Head of caudate nucleus (tissue), 42 donors: ENCODE measurements at places on chromosomes 13 and 19.

DNA sequence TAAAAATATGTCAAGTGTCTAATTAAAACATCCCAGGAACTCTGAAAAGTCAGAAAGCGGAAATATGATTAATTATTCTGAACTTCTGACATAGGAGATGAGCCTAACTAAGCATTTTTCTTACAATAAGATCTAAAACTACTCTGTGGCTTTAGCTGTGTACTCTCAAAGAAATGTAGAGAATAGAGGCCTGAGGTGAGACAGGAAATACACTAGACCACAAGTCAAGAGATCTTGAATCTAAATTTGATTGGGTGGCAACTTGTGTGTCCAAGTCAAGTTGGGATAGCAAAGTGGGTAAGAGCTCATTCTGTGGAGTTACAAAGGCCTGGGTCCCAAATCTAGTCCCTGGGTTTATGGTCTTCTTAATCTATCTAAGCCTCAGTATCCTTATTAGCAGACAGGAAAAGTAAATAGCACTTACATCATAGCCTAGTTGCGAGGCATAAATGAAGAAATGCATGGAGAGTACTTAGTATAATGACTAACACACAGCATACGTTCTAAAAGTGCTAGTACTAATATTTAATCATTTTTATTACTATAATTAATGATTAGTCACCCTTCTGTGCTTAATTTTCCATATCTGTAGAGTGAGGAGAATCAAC, 9.4 kb upstream of the LRRC63 start:
- DNase-seq, result no peak

DNA sequence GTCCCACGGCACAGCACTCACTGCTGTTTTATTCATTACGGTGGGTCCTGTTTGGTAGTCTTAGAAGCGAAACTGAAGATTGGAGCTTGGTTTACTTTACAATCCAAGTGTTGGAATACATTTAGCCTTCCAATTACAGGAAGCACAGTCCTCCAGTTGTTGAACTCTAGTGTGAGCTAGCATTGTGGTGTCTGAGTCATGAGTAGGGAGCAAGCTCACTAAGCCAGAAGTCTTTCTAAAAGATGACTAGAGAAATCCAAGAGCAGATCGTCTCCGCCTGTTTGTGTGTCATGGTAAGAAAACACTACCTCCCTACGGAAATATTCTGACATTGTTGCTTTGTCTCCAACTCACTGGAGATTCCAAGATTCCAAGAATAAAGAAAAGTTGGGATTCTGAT, 10.1 kb upstream of the SHISA2 start:
- no peak for DNase-seq

GRCh38 chr13:29849071-29849631, 1.3 kb downstream of the UBL3 start:
- peak; percentile 37 for DNase-seq

DNA sequence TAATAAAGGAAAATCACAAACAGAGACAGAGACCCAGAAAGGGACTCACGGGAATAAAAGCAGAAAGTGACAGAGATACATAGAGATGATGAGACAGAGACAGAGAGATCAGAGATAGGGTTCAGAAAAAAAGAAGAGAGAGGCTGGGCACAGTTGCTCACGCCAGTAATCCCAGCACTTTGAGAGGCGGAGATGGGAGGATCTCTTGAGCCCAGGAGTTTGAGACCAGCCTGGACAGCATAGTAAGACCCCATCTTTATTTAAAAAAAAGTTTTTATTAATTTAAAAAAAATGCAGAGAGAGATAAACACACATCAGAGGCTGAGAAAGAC, 19.4 kb upstream of the FOSB start:
- no peak for DNase-seq

- no peak for DNase-seq
These were observed 39.1 kb downstream of the F2RL3 start for GRCh38 chr19:16927883-16928282.

DNA sequence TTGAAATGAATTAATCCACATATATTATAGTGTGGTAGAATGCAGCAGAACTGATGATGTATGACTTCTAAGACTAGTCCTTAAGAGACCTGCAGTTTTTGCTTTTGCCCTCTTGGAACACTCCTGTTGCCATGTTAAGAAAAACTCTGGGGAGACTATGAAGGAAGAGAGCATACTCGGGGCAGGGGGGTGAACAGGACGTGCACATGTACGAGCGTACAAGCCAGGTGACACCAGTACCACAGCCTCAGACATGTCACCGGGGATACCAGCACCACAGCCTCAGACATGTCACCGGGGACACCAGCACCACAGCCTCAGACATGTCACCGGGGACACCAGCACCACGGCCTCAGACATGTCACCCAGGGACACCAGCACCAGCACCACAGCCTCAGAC, 15.9 kb upstream of the USPL1 start:
- DNase-seq, result no peak

DNA sequence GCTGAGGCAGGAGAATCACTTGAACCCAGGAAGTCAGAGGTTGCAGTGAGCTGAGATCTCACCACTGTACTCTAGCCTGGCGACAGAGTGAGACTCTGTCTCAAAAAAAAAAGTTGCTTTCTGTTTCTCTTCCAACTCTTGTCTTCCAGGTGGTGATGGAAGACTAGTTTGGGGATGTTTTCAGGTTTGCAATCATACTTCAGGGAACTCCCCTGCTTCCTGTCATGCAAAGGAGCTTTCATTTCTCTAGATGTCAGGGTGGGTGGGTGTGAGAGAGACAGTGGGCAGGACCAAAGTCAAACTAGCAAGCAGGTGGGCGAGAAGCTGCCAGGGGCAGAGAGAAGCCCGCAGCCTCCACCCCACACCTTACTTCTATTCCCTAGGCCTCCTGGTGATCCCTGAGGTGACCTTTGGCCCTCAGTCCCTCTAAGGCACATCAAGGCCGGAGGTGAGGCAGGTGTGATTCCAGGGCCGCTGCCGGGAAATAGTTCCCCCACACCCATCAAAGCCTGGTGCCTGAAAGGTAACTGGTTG, 25.7 kb downstream of the CCNE1 start:
- peak; percentile 30 for DNase-seq
